M059J (cell line): ENCODE measurements at places on chromosomes 4 and X. TPM values are rescaled to one million over a fixed set of nuclear protein-coding genes. Genes with fewer than 3 reads are reported as not detected.

- DNase-seq, result no peak
Measured at GRCh38 chr4:8332038-8332857, 62.7 kb downstream of the HTRA3 start.

- DNase-seq, result no peak
Measured at GRCh38 chr4:25654031-25654970, 1.4 kb upstream of the SLC34A2 start.

- no peak for DNase-seq
Measured at GRCh38 chr4:26621366-26621765, 37.5 kb downstream of the TBC1D19 start.

- DNase-seq, result no peak
Measured at GRCh38 chrX:16033331-16033730, 90.0 kb upstream of the GRPR start.

DNA sequence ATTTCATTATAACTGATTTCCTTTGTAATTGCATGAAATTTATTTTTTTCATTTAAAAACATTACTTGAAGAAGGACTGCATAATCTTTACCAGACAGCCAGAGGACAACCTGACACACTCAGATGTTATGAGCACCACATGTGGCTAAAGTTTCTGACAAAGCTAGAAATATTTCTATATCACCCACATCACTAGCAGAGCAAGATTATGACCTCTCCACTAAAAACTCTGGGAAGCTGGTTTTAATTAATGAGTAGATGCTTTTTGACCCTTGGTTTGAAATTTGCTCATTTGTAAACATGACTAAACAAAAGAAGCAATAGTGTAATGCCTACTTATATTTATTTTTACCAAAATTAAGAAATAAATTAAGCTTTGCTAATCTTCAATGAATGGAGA, 661.5 kb upstream of the EPHA5 start:
- DNase-seq, result no peak

Gene CT83
- not detected in 2 replicates for total RNA-seq

Gene OTC
- not detected in 2 replicates for total RNA-seq

Gene NSG1
- 0.20 TPM in 1 of 2 replicates, not detected in the other for total RNA-seq

Gene TREX2
- 1.6 TPM in 1 of 2 replicates, not detected in the other for total RNA-seq

Gene SLC2A9
- 0.25 TPM in 1 of 2 replicates, not detected in the other for total RNA-seq

Gene GLRA2
- total RNA-seq, result not detected in 2 replicates

Gene ESX1
- total RNA-seq, result not detected in 2 replicates
